ENCODE measurements at places on chromosomes 7 and 10. TPM values are rescaled to one million over a fixed set of nuclear protein-coding genes. Genes with fewer than 3 reads are reported as not detected.
A peak's percentile ranks its signal among the peaks of the same experiment; 100 is the strongest.

SPDYE1 gene
- not detected for total RNA-seq

MARVELD1 gene
- 36.1 TPM for total RNA-seq

GRCh38 chr10:67790534-67791408 lies 47.2 kb downstream of the DNAJC12 start:
- H3K36me3 ChIP-seq, result no peaks in the 10 kb centered on the region
- no peak overlapping the region for H3K4me3 ChIP-seq
- peak; percentile 57 for DNase-seq
- H3K27ac ChIP-seq, result no peak overlapping the region
- no peaks in the 10 kb centered on the region for H3K4me1 ChIP-seq
- H3K27me3 ChIP-seq, result no peaks in the 10 kb centered on the region

GRCh38 chr10:125562737-125563136 lies 120.2 kb downstream of the TEX36 start:
- no peak overlapping the region for H3K4me3 ChIP-seq
- H3K36me3 ChIP-seq, result no peaks in the 10 kb centered on the region
- no peak overlapping the region for H3K27ac ChIP-seq
- DNase-seq, result peak; percentile 37

- no peaks in the 10 kb centered on the region for H3K27me3 ChIP-seq
- peaks cover 16% of the 10 kb centered on the region for H3K4me1 ChIP-seq
- no peak for DNase-seq
- no peak overlapping the region for H3K27ac ChIP-seq
- no peak overlapping the region for H3K4me3 ChIP-seq
These were observed 16.2 kb downstream of the ARHGAP21 start for GRCh38 chr10:24707445-24707844.

GRCh38 chr10:110408203-110408871 lies 89.4 kb upstream of the DUSP5 start:
- H3K27ac ChIP-seq, result peak overlapping the region; percentile 95
- H3K4me1 ChIP-seq, result peaks cover 88% of the 10 kb centered on the region
- H3K36me3 ChIP-seq, result no peaks in the 10 kb centered on the region

LBX1 gene
- not detected for total RNA-seq

- H3K4me1 ChIP-seq, result peaks cover 4% of the 10 kb centered on the region
- H3K27me3 ChIP-seq, result no peaks in the 10 kb centered on the region
- no peak overlapping the region for H3K4me3 ChIP-seq
- no peak overlapping the region for H3K27ac ChIP-seq
- no peak for DNase-seq
These were observed 50.9 kb downstream of the ZNF467 start for GRCh38 chr7:149722356-149722957.

DNA sequence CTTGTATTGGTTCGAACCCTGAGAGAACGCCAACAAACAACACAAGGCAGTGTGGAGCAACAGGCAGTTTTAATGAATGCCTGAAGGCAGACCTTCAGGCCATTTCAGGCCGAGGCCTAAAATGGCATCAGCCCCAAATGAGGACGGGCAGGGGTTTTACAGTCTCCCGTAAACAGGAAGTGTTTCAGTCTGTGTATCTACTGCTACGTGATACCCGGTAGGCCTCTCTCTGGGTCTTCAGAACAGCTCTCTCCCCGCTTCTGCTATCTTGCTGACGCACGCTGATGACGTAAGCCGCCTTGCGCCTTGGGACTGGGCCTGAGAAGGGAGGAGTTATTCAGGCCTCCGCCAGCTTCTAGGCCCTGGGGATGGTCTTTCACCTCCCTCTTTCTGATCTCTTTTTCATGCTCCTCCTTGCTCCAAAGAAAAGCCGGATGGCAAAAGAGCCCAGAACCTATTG lies 67.7 kb downstream of the ST8SIA6 start:
- no peak overlapping the region for H3K4me3 ChIP-seq
- no peaks in the 10 kb centered on the region for H3K27me3 ChIP-seq
- no peak for DNase-seq
- no peaks in the 10 kb centered on the region for H3K36me3 ChIP-seq

GRCh38 chr7:30240106-30240800 lies 44.1 kb upstream of the ZNRF2 start:
- no peaks in the 10 kb centered on the region for H3K4me1 ChIP-seq
- DNase-seq, result no peak
- H3K4me3 ChIP-seq, result no peak overlapping the region
- no peaks in the 10 kb centered on the region for H3K36me3 ChIP-seq

SORCS1 gene
- not detected for total RNA-seq

DNA sequence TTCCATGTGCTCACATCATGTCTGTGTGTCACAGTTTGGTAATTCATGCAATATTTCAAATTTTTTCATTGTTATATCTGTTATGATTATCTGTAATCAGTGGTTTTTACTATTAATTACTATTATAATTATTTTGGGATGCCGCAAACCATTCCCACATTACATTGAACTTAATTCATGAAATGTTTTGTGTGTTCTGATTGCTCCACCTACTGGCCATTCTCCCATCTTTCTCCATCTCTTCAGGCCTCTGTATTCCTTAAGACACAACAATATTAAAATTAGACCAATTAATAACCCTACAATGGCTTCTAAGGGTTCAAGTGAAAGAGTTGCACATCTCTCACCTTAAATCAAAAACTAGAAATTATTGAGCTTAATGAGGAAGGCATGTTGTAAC lies 398.5 kb downstream of the PCDH15 start:
- no peaks in the 10 kb centered on the region for H3K4me1 ChIP-seq
- no peak overlapping the region for H3K4me3 ChIP-seq
- no peaks in the 10 kb centered on the region for H3K27me3 ChIP-seq
- DNase-seq, result no peak
- H3K27ac ChIP-seq, result no peak overlapping the region
- H3K36me3 ChIP-seq, result no peaks in the 10 kb centered on the region
